Femur (tissue), 1 donor: ENCODE measurements at places on chromosomes 5 and 9.
A peak's percentile ranks its signal among the peaks of the same experiment; 100 is the strongest.

GRCh38 chr5:151574444-151574996 is 16.6 kb downstream of the FAT2 start:
- DNase-seq = no peak

GRCh38 chr9:3398232-3398648 is 127.6 kb downstream of the RFX3 start:
- DNase-seq = no peak

DNA sequence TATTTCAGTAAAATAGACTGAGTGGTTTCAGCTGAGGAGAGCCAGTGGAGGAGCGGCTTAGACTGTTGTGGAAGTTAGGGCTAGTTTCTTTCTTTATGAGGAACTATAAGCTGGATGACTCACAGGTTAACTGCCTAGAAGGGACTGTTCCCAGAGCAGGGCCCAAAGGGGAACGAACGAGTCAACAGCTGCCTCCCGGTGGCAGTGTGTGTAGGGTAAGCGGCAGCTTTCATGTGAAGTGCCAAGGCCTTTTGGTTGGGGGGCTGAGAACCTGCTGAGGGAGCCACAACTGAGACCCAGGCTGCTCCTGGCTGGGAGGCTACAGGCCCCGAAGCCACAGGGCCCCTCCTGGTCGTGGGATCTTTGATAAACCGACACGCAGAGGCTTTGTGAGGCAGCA is 7.0 kb downstream of the SQSTM1 start:
- no peak for DNase-seq

GRCh38 chr5:36664766-36665165 is 58.4 kb downstream of the SLC1A3 start:
- DNase-seq = no peak

- peak; percentile 18 for DNase-seq
Observed at GRCh38 chr5:179321206-179321987, 23.9 kb downstream of the ADAMTS2 start.

- peak; percentile 13 for DNase-seq
Observed at GRCh38 chr9:127912882-127913281, 4.0 kb downstream of the ST6GALNAC4 start.

- DNase-seq = no peak
Observed at GRCh38 chr9:136726631-136727191, 14.3 kb downstream of the DIPK1B start.
